NCI-H526 (cell line): ENCODE measurements at places on chromosomes 1 and 21.

- DNase-seq, result no peak
Observed at GRCh38 chr1:108209456-108210108, 9.4 kb upstream of the SLC25A24 start.

- no peak for DNase-seq
Observed at GRCh38 chr1:224169718-224170270, 13.2 kb upstream of the DEGS1 start.

DNA sequence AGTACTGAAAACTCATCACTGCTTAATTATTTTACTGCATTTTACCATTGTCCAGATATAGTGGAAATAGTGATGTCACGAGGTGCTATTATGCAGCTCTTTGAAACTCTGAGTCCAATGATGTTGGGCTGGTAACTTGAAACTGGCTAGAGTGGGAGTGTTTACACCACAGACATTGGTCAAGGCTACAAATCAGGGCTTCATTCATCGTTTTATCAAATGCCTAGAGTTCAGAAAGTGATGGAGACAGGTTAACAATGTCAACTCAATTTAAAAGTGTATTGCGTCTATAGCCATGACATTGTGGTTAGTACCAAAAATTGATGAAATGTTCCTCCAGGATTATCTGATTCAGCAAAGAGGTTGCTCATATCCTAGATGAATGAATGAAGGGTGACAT lies 12.7 kb downstream of the PADI1 start:
- DNase-seq, result no peak

- no peak for DNase-seq
Observed at GRCh38 chr1:114668373-114668772, 1.5 kb downstream of the DENND2C start.

- DNase-seq, result no peak
Observed at GRCh38 chr1:170085091-170085490, 10.6 kb upstream of the KIFAP3 start.

- DNase-seq, result no peak
Observed at GRCh38 chr1:166852918-166853317, 13.6 kb downstream of the POGK start.

DNA sequence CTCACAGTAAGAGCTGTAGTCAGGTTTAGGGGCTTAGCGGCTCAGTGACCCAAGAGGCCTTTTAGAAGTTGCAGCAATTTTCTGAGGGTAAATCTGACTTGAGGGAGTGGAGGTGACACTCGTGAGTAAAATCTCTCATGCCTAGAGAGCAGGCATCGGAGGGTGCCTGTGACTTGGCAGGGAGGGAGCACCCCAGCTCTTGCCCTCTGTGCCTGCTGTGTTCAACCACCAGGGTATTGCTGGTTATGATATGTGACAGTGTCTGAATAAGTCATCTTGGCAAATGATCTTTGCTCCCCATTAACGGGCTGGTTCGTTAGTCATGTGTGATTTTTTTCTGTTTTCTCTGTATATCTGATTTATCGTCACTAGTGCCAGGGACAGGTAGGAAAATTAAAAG lies 5.9 kb downstream of the MAN1C1 start:
- DNase-seq, result no peak

- DNase-seq, result no peak
Observed at GRCh38 chr1:94194079-94194865, 43.1 kb downstream of the ARHGAP29 start.

GRCh38 chr1:228216371-228217320 lies 8.8 kb downstream of the OBSCN start:
- DNase-seq, result no peak

DNA sequence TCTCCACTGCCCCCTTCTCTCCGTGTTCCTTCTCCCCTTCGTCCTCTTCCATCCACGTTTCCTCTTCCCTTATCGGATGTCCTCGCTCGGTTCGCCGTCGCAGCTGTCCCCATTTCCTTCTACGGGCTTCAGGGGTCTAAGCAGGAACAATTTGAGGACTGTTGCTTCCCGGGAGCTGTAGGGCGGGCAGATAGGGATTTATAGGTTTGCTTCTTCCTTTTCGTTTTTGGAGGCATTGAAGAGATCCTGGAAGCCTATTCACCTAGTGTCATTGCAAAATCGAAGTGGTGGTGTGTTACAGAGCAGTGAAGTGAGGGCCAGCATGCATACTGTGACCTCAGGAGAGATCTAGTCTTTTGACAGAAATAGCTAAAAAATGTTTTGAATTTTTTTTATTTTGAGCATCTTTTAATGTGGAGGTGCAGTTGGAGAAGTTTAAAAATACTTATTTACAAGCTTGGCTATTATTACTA lies 897 bp downstream of the ZYG11B start:
- DNase-seq, result peak; percentile 34
